Hepatocyte (in vitro differentiated cells): ENCODE measurements at places on chromosomes 7 and 10. TPM values are rescaled to one million over a fixed set of nuclear protein-coding genes. Genes with fewer than 3 reads are reported as not detected.

GRCh38 chr10:62594093-62594520, 210.4 kb upstream of the ADO start:
- peak; percentile 71 for DNase-seq
- H3K36me3 ChIP-seq: no peaks in the 10 kb centered on the region

- no peaks in the 10 kb centered on the region for H3K27me3 ChIP-seq
- H3K27ac ChIP-seq: peak overlapping the region; percentile 57
- H3K4me3 ChIP-seq: no peak overlapping the region
- H3K4me1 ChIP-seq: peaks cover 9% of the 10 kb centered on the region
Observed at GRCh38 chr10:50972591-50972990, 87.2 kb upstream of the A1CF start.

GRCh38 chr7:94368371-94368791, 26.3 kb upstream of the COL1A2 start:
- DNase-seq: peak; percentile 77
- peaks cover 10% of the 10 kb centered on the region for H3K4me1 ChIP-seq
- H3K36me3 ChIP-seq: no peaks in the 10 kb centered on the region
- H3K4me3 ChIP-seq: no peak overlapping the region
- H3K27me3 ChIP-seq: no peaks in the 10 kb centered on the region

- H3K27me3 ChIP-seq: no peaks in the 10 kb centered on the region
- H3K27ac ChIP-seq: no peak overlapping the region
- no peaks in the 10 kb centered on the region for H3K4me1 ChIP-seq
- no peak overlapping the region for H3K4me3 ChIP-seq
- no peak for DNase-seq
Observed at GRCh38 chr10:28624351-28624750, 53.0 kb upstream of the BAMBI start.

GRCh38 chr10:110488940-110489339, 8.8 kb upstream of the DUSP5 start:
- no peak overlapping the region for H3K4me3 ChIP-seq
- DNase-seq: no peak
- no peaks in the 10 kb centered on the region for H3K4me1 ChIP-seq
- no peaks in the 10 kb centered on the region for H3K36me3 ChIP-seq
- no peak overlapping the region for H3K27ac ChIP-seq
- no peaks in the 10 kb centered on the region for H3K27me3 ChIP-seq

The NRF1 gene
- total RNA-seq: 12.0 and 21.7 TPM in 2 replicates

The FLNC gene
- total RNA-seq: 32.8 and 60.7 TPM in 2 replicates

The TDRD1 gene
- total RNA-seq: not detected in 2 replicates

The GHRHR gene
- total RNA-seq: 12.2 TPM in 1 of 2 replicates, not detected in the other

The MET gene
- 29.3 and 35.7 TPM in 2 replicates for total RNA-seq

The VGF gene
- 0.30 and 0.32 TPM in 2 replicates for total RNA-seq
